Activated CD4-positive, alpha-beta T cell treated with anti-CD3 and anti-CD28 coated beads, Interleukin-2, amount 10 ng/mL, durations not matched to agents 24 days and 14 days (primary cell): ENCODE measurements at places on chromosomes 11 and 22. TPM values are rescaled to one million over a fixed set of nuclear protein-coding genes. Genes with fewer than 3 reads are reported as not detected.

GRCh38 chr22:43293259-43293654 lies 49.9 kb downstream of the SCUBE1 start:
- DNase-seq, result no peak

DNA sequence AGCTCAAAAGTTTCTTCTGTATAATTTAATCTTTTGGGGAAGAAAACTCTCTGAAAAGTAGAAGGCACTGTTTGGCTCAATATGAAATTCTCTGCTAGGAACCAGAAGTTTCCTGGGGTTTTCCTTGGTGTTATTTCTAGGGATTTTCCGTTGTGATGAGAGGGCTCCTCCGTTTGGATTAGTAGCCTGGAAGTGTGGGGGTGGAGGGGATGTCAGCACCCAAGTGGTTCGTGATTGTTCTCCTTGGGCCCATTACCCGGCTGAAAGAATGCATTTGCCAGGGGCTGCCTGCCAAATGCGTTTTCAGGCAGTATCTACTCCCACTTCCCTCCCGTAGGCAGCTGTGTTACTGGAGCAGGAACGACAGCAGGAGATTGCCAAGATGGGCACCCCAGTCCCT lies 4.3 kb downstream of the SF3B2 start:
- DNase-seq, result no peak

GRCh38 chr11:96301818-96302217 lies 41.2 kb downstream of the MAML2 start:
- no peak for DNase-seq

- no peak for DNase-seq
Observed at GRCh38 chr22:36828815-36829214, 12.0 kb upstream of the PVALB start.

Gene ESAM
- total RNA-seq, result 0.24 TPM in 1 of 2 replicates, not detected in the other

DNA sequence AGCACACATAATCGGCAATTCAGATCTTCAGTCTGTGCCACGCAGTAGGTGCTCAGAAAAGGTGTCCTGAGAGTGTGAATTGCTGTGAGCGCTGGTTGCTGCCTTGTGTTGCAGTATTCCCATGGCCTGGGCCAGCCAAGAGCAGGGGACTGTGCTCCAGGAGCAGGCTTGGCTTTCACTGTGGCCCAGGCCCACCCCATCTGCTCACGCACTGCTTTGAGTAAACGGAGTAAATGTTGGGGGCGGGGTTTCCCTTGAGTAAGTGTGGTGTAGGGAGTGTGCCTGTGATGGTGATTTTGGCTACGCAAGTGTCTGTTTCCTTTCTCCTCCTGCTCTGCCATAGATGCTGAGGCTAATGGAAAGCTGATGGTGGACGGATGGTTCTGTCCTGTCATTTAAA lies 2.3 kb downstream of the CTTN start:
- DNase-seq, result no peak

- DNase-seq, result no peak
Observed at GRCh38 chr11:88306785-88307184, 30.8 kb downstream of the CTSC start.

GRCh38 chr11:66335531-66336233 lies 552 bp downstream of the RIN1 start:
- no peak for DNase-seq

DNA sequence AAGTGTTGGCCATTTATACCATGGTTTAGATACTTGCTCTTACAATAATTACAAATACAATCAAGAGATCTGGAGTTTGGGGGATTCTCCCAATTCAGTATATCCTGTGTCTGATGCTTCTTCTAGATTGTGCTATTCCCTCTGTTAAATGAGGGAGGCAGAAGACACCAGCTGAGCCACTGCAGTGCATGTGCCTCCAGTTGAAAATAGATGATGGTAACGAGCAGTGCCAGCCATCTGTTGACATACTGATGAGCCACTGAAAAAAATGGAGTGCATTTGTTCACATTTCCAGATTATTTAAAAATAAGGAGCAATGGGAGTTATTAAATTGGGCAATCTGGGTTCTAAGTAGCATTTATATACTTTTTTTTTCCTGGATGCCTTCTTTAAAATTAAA lies 1428.0 kb upstream of the TENM4 start:
- DNase-seq, result no peak

Gene MS4A6A
- 0.28 TPM in 1 of 2 replicates, not detected in the other for total RNA-seq

Gene DLG2
- 0.99 and 1.0 TPM in 2 replicates for total RNA-seq

DNA sequence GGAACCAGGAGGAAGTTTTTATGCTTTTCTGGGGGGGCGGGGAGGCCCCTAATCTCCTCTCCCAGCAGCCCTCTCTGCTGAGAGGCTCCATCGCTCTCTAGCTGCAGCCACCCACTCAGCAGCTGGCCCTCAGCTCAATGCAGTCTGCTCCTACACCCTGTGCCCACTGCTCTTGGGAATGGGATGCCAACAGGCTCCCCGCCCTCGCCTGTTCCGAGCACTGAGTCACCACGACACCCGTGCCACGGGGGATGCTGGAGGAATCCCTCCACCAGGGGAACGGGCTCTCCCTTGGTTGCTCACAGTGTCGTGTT lies 23.5 kb upstream of the SUSD2 start:
- no peak for DNase-seq

DNA sequence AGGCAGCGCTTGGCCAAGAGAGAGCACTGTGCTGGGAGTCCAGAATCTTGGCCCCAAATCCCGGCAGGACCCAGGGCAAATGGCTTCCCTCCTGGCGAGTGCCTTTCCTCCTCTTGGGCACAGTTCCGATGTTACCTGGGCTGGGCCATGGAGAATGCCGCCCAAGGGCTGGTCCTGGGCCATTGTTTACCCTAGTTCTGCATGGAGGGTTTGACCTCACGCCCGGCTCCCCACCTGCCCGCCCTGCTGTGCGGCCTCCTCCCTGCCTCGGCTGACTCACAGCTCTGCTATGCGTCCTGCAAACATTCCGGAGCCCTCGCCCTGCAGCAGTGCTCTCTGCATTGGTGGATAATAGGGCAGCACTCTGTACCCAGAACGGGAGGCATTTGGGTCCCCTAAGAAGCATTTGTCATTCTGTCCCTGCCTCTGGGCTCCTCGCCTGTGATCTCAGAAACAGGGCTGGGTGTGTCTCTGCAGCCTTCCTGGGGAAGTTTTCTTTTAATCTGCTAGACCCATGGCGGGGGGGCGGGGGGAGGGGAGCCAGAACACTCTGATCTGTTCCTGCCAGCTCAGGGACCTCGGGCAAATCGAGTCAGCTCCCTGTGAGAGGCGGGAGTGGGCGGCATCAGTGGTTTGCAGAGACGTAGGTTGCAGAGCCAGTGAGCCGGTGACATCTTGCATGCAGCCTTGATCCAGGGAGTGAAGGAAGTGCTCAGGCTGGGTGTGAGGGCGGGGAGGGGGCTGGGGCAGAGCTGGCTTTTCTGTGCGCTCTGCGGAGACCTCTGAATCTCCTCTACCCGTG lies 32.9 kb upstream of the SMIM38 start:
- DNase-seq, result peak; percentile 84
